B cell (primary cell): ENCODE measurements at places on chromosomes 6 and 20. TPM values are rescaled to one million over a fixed set of nuclear protein-coding genes. Genes with fewer than 3 reads are reported as not detected.

GRCh38 chr6:12277386-12277785 lies 12.8 kb upstream of the EDN1 start:
- no peak overlapping the region for H3K27ac ChIP-seq
- no peak overlapping the region for H3K4me3 ChIP-seq
- no peaks in the 10 kb centered on the region for H3K27me3 ChIP-seq
- H3K36me3 ChIP-seq, result no peaks in the 10 kb centered on the region

DNA sequence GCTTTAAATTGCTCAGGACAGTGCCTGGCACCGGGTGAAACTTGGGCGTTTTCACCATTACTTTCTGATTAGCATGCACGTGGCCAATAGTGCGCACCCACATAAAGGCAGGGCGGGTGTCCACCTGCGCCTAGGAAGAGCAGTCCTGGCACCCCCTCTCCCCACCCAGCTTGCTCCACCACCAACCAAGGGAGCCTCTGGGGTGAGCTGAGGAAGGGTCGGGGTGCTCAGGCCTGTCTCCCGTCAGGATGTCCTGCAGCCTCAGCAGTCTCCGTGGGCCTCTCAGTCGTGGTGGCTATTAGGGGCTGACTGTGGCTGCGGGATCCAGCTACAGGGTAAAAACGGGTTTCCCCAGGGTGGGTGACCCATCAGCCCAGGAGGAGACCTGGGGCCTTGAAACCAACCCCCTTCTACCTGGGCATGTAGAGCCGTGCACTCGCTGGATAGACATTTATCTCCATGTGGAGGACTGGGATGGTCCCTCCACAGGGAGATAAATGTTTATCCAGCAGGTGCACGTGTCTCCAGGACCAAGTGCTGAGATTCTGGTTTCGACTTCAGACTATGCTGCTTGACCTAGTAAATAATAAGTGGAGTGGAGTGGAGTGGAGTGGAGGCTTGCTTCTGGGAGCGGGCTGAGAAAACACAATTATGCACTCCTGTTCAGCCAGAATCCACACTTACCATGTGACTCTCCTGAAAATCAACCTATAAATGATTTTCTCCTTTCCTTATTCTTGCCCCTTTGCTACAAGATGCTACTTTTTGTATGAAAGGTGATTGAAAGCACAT lies 91.1 kb downstream of the ZDHHC14 start:
- H3K27me3 ChIP-seq, result no peaks in the 10 kb centered on the region
- H3K4me3 ChIP-seq, result no peak overlapping the region
- no peak overlapping the region for H3K27ac ChIP-seq
- H3K4me1 ChIP-seq, result no peaks in the 10 kb centered on the region
- no peak for DNase-seq
- H3K36me3 ChIP-seq, result no peaks in the 10 kb centered on the region

DNA sequence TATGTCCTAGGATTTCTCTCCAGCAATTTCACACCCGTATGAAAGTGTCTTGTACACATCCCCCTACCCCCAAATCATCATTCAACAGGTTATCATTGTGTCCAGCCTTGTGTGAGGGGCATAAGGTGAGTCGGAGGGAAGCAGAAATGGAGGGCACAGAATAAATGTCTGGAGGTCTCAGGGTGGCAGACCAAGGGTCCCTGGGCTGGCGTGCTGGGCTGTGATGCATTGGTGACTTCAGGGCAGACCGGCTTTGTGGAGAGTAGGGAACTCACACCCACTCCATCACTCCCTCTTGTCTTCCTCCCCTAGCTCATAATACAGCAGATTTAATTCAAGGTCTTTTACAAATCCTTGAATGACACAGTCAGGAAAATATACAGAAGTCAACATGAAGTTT lies 191.7 kb upstream of the PMEPA1 start:
- no peak for DNase-seq
- no peak overlapping the region for H3K27ac ChIP-seq
- H3K4me3 ChIP-seq, result no peak overlapping the region
- H3K4me1 ChIP-seq, result no peaks in the 10 kb centered on the region

DNA sequence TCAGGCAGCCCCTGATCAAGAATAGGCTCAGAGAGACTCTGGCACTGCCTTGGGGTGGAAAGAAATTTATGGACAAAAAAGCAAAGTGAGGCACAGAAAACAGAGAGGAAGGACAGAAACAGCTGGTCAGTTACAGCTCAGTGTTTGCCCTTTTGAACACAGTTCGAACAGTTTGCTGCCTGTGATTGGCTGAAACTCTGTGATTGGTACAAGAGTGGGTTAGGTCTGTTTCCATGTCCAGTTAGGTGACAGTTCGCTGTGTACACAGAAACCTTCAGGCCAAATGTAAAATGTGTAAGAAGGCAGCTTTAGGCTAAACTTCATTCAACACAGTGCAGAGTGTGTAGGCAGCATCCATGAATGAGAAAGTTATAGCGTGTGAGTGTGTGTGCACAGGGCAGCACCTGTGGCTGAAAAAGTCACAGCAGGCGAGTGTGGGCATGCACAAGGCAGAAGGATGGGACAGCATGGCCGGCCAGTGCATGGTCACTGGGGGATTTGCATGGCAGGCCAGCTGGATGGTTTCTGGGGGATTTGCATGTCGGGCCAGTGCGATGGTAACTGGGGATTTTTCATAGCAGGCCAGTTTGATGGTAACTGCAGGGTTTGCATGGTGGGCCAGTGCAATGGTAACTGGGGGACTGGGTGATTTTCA lies 75.4 kb upstream of the FRMD1 start:
- no peak for DNase-seq
- no peaks in the 10 kb centered on the region for H3K27me3 ChIP-seq
- no peaks in the 10 kb centered on the region for H3K36me3 ChIP-seq

DNA sequence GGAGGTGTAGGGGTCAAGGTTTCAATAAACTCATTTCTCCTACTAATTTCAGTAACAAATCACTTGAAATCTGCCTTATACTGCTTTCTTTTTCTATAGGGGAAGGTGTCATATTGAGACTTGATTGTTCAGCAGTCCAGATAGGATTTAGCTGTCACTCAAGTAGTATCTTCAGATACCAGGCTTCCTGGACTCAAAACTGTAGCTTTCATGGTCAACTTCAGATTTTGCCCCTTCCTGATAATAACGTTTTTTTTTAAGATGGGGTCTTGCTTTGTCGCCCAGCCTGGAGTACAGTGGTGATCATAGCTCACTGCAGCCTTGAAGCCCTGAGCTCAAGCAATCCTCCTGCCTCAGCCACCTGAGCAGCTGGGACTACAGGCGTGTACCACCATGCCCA lies 77.8 kb downstream of the JAG1 start:
- H3K27me3 ChIP-seq, result no peaks in the 10 kb centered on the region
- H3K27ac ChIP-seq, result no peak overlapping the region
- no peak overlapping the region for H3K4me3 ChIP-seq

DNA sequence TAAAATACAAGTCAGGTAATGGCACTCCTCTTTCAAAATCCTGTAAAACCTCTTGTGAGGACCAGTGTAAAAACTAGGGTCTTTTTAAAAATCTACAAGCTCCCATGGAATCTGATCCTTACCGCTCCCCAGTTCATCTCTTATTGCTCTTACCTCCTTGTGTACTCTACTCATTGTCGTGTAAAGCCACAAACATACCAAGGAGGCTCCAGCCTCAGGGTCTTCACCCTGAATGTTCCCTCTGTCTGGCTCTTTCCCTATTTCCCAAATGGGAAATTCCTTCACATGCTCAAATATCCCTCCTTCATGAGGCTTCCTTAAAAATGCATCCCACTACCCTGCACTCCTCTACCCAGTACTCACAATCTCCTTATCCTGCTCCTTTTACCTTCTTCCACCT lies 67.1 kb downstream of the TASP1 start:
- no peaks in the 10 kb centered on the region for H3K27me3 ChIP-seq
- no peak for DNase-seq
- no peak overlapping the region for H3K27ac ChIP-seq
- no peak overlapping the region for H3K4me3 ChIP-seq

DNA sequence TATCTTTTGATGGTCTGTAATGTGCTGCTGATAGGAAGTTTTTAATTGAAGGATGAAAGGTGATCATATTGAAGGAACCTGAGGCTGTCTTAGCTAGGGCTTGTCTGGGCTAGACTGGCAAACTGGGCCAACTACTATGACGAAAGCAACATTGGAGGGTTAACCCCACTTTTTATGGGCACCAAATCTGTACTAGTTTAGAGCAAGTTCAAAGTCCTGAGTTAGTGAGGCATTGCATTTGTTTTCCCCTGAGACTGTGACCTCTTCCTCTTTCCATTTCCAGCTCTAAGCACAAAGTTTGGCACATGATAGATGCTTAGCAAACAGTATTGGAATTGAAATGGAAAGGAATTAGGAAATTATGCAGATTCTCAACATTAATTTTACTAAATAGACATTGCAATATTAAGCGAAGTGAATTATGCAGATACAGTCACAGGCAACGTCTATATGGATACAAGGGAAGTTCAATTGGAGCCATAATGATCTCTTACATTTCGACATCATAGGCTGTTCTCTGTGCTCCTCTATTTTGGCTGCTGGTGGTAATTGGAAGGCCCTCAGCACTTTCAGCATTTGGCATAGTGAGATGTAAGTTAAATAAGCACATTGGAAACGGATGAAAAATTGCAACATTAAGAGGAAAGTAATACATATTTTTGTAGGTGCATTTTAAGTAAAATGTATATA lies 22.2 kb downstream of the CEP57L1 start:
- peak; percentile 88 for DNase-seq
- no peaks in the 10 kb centered on the region for H3K36me3 ChIP-seq
- no peak overlapping the region for H3K4me3 ChIP-seq

DNA sequence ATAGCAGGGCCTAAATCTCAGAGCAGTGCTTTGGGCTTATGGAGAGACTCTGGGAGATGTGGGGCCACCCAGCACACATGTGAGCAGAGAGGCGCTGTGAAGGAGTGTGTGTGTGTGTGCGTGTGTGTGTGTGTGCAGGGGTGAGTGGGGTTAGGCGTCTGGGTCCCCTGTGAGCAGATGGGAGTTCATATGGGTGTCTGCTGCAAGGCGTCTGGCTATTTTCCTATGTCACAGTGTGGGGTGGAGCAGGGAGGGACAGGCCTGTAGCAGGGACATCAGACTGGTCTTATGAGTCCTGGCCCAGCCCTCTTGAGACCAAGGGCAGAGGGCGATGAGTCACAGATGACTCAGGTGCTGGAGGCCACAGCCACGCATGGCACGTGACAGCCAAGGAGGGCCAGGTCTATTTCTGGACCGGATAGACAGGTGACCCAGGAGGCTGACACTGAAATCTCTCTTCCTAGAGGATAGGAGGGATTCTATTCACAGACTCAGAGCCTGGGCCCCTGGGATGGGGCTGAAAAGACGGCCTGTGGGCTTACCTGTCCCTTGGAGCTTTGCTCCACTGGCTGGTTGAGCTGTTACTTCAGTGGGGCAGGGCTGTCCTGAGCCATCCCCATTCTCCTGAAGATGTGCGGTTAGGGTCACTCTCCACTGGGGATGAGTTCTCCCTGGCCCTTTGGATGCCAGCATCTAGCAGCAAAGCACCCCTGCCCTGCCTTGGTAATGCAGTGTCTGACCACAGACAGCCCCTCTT lies 28.9 kb downstream of the VEGFA start:
- DNase-seq, result no peak
- H3K27me3 ChIP-seq, result peaks cover 4% of the 10 kb centered on the region
- no peaks in the 10 kb centered on the region for H3K36me3 ChIP-seq
- no peak overlapping the region for H3K27ac ChIP-seq
- peaks cover 11% of the 10 kb centered on the region for H3K4me1 ChIP-seq

DNA sequence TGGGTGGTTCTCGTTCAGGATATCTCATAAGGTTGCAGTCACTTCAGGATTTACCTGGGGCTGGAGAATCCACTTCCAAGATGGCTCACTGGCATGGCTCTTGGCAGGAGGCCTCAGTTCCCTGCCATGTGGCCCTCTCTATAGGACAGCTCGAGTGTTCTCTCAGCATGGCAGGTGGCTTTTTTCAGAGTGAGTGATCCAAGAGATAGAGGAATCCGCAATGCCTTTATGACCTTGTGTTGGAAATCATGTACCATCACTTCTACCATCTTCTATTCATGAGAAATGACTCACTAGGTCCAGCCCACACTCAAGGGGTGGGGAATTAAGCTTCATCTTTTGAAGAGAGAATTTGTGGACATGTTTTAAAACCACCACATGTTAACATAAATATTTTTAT lies 37.8 kb downstream of the PPP1R16B start:
- peaks cover 18% of the 10 kb centered on the region for H3K36me3 ChIP-seq
- peak overlapping the region; percentile 96 for H3K27ac ChIP-seq
- H3K27me3 ChIP-seq, result no peaks in the 10 kb centered on the region
- H3K4me3 ChIP-seq, result no peak overlapping the region

DNA sequence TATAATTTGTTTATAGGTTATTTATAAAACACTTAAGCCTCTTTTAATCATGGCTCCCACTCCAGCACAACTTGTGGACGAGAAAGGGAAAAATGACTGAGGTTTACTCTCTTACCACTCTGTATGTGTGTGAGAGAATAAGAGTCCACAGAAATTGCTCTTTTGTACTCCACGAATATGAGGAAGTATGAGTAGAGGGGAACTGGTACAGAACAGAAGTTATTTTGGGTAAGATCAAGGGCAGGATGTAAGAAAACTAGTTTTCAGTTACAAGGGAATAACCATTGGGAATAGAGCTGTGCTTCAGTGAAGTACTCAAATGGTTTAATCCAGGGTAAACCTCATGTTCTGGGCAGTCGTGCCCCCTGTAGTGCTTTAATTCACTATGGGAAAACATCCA lies 72.6 kb downstream of the REV3L start:
- peaks cover 28% of the 10 kb centered on the region for H3K4me1 ChIP-seq
- H3K36me3 ChIP-seq, result peaks cover 1% of the 10 kb centered on the region
- H3K27ac ChIP-seq, result peak overlapping the region; percentile 49
- H3K4me3 ChIP-seq, result no peak overlapping the region

- no peaks in the 10 kb centered on the region for H3K4me1 ChIP-seq
- H3K27ac ChIP-seq, result no peak overlapping the region
- no peak overlapping the region for H3K4me3 ChIP-seq
- no peaks in the 10 kb centered on the region for H3K27me3 ChIP-seq
- H3K36me3 ChIP-seq, result no peaks in the 10 kb centered on the region
These were observed 264.3 kb downstream of the TFAP2C start for GRCh38 chr20:56893226-56893917.

DNA sequence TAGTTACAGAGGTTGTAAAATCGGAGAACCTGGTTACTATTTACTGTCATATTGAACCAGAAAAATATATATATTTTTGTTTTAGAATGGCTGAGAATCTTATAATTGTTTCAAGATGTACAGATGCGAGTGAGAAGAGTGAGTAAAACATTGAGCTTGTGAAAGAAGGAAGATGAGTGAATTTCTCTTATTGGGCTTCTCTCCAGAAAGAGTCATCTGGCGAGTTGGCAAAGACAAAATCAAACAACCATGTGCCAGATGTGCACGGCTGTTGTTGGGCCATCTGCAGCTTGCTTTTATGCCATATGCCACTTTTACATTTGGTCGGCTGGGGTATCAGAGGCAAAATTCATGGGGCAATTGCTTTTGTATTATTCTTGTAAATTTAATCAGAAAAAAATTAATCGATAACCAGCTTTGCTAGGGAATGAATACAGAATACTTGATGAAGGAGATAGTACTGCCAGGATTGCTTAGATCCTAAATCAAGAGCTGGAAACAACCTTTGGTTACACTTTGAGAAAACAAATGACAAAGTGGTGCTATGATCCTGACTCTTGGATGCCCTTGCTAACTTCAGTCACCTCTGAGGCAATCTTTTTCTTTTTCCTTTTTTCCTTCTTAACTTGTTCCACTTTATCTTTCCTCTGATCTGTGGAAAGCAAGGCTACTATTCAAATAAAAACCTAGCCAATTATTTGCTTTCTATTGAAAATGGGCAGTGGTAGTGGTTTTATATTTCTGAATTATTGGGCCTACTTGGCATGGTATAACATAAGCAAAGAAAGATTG lies 97.1 kb upstream of the GRIK2 start:
- no peaks in the 10 kb centered on the region for H3K36me3 ChIP-seq
- no peak overlapping the region for H3K4me3 ChIP-seq
- H3K4me1 ChIP-seq, result no peaks in the 10 kb centered on the region
- no peak overlapping the region for H3K27ac ChIP-seq

SLPI gene
- total RNA-seq, result not detected in 2 replicates

TCF21 gene
- total RNA-seq, result not detected in 2 replicates
